Activated CD4-positive, alpha-beta T cell treated with anti-CD3 and anti-CD28 coated beads for 48 hours (primary cell): ENCODE measurements at places on chromosomes 13 and 19.

- no peak for DNase-seq
These were observed 17.3 kb downstream of the C19orf81 start for GRCh38 chr19:50666346-50667176.

GRCh38 chr19:9128171-9128570, 1.4 kb upstream of the OR7G3 start:
- DNase-seq, result no peak

GRCh38 chr13:110269509-110270185, 37.3 kb downstream of the COL4A1 start:
- no peak for DNase-seq

DNA sequence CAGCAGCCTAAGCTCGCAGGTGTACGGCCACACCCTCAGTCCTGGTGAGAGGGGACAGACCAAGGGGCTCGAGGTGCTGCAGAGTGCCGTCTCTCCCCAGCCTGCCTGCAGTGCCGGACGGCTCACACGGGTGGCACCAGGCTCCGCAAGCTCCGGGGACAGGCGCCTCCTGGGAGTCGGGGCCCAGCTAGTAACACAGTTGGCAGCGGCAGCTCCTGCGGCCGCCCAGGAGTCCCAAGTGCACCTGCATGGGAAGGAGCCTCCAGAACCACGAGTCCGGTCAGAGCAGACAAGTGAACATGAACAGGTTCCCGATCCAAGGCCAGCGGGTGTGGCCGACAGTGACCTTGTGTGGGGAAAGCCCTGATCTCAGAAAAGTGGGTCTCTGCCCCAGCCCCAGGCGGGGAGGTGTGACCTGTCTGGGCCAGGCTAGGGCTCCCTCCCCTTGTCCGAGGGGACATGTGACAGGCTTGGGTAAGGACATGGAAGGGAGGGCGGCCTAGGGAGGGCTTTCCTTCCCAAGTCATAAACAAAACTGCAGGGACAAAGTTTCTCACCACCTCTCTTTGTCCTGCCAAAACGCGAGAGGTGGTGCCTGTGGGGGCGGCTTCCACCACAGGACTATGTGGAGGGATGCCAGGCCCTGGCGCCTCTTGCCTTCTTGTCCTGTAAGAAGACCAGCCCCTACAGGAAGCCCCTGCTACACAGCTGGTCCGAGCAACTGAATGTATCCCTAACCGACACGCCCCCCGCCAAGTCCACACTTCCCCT, 46.5 kb downstream of the MLLT1 start:
- no peak for DNase-seq

GRCh38 chr13:38804536-38804935, 117.7 kb downstream of the FREM2 start:
- DNase-seq, result no peak

- DNase-seq, result peak; percentile 83
These were observed 714 bp downstream of the NDFIP2 start for GRCh38 chr13:79481685-79482052.

- no peak for DNase-seq
These were observed 1551.8 kb downstream of the SLITRK1 start for GRCh38 chr13:82330499-82330898.

DNA sequence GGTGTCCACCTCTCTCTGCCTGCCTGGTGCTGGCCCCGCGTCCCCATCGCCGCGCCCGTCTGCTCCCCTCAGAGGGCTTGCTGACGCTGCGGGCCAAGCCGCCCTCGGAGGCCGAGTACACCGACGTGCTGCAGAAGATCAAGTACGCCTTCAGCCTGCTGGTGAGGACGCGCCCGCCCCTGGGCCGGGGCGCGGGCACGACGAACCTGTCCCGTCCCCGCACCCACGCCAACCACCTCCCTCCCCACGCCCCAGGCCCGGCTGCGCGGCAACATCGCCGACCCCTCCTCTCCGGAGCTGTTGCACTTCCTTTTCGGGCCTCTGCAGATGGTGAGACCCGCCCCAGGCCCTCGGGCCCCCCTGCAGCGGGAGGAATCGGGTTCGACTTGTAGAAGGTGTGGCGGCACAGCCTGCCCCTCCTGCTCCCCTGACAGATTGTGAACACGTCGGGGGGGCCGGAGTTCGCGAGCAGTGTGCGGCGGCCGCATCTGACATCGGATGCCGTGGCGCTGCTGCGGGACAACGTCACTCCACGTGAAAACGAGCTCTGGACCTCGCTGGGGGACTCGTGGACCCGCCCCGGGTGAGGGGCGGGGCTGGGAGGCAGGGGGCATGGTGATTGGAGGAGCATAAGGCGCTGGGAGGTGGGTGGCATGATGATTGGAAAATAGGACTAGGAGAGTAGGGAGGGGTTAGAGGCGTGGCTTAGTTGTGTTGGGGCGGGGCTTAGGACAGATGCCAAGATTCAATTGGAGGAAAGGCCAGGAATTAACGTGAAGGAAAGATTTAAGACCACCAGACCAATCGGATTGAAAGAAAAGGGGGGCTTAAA, 6.6 kb downstream of the EPS8L1 start:
- peak; percentile 80 for DNase-seq

DNA sequence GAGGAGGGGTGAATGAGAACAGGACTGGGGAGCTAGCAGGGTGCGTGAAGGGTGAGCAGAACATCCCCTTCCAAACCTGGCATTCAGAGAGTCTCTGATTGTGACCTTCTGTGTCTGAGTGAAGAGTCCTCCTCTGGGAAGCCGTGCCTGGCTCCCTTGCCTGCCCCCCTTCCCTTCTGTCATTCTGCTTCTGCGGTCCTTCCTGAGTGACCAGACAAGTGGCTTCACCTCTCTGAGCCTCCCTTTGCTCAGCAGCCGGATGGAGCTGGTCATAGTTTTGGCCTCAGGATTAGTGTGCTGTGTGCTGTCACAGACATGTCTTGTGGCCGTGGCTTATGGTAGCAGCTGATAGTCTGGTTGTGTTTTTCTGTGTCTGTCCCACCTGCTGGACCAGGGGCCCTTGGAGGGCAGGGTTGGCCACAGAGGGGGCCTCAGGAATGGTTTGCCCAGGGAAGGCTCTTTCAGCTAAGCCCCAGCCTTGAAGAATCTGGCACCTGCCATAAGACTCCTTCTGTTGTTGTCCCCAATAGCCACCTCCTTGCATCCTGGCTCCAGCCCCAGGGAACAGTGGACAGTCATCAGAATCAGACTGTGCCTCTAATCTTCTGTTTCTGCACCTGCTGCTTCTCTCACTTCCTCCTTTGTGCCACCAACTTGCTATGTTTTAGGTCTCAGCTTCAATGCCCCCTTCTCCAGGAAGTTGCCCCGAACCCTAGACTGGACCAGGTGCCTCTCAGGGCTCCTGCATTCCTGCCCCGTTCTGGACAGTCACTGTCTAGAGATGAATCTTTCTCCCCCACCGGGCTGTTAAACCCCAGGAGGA, 5.9 kb downstream of the CLPTM1 start:
- DNase-seq, result no peak

- DNase-seq, result no peak
These were observed 16.8 kb downstream of the POLR1D start for GRCh38 chr13:27638521-27638920.

DNA sequence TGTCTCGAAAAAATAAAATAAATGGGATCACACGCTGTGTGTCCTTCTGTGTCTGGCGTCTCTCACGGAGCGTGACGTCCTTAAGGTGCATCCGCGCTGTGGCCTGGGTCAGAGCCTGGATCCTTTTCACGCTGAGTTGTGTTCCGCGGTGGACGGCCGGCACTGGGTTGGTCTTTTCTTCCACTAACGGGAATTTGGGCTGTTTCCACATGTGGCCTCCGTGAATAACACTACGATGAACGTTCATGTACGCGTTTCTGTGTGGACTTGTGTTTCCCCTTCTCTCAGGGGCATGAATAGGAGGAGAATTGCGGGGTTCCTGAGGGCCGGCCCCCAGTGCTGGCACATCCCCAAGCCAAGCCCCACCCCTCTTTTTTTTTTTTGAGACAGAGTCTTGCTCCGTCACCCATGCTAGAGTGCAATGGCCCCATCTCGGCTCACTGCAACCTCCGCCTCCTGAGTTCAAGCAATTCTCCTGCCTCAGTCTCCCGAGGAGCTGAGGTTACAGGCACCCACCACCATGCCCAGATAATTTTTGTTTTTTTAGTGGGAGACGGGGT, 6.2 kb upstream of the PTBP1 start:
- DNase-seq, result no peak

DNA sequence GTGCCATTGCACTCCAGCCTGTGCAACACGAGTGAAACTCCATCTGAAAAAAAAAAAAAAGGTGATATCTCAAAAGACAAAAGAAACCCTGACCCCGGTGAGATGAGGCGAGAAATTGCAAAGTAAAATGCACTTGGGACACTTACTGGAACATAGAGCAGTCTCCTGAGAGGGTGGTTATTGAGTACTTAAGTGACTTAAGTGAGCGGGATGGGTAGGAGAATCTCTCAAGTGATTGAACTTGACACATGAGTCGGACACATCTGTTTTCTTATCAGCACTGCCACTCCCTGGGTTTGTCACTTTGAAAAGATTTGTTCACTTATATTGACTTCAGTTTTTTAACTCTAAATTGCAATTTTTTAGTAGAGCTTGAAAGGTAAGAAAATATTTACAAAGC, 2.8 kb downstream of the ZNF429 start:
- DNase-seq, result no peak

- no peak for DNase-seq
These were observed 76.2 kb downstream of the SOX1 start for GRCh38 chr13:112143046-112143752.

DNA sequence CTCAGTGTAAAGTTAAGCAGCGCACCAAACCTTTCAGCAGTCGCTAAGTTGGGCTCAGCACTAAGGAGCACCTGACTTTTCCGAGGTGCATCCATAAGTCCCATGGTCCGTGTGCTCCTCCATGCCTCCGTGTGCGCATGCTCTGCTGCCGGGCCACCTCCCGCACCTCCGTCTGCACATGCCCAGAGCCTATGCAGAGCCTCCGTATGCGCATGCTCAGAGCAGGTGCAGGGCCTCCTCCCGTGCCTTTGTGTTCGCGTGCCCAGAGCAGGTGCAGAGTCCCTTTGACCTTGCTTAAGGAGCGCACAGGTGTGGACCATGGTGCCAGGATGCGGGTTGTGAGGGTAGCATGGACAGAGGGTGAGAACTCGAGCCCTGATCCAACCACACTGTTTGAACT, 46.0 kb downstream of the ATP11A start:
- DNase-seq, result no peak

DNA sequence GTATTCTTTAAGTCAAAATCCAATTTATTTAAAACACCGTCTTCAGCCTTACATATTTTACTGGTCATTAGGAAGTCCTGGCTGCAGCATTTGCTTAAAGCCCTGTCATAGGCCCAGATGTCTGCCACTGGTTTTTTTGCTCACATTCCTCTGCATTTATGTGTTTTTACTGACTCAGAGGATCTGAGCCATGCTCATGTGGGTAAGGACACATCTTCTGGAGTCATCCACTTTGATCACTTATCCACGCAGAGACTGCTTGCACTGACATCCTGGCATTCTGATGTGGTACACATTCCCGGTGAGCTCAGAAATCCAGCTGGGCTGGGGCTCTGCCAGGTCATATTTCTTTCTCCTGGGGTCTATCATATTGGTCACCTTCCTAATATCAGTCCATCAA, 531.7 kb upstream of the ARGLU1 start:
- no peak for DNase-seq

DNA sequence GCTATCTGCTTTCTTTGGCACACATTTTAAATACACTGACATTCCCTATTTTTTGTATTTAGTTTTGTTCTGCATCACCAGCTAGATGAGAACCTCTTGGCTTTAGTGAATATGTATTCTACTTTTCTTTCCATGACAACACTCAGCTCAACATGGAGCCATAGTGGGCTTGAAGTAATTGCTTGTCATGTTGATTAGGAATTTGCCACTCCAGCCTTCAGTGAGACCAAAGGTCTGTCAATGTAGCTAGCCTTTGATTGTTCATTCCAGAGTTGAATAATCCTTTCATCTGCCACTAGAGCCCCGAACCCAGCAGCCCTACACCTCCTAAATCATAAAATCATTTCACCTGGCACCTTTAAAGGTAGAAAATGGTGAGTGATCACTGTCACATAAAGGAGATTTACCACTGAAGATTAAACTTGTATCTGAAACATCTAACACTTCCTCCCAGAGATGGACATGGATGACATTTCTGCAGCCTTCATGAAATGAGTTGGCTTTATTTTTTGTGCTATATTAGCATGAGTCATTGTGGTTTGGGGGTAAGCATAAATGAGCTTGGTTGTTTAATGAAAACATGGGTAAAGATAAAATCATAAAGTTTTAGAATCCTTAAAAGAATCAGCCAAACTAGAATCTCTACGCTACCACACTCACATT, 29.2 kb upstream of the GARRE1 start:
- DNase-seq, result no peak

DNA sequence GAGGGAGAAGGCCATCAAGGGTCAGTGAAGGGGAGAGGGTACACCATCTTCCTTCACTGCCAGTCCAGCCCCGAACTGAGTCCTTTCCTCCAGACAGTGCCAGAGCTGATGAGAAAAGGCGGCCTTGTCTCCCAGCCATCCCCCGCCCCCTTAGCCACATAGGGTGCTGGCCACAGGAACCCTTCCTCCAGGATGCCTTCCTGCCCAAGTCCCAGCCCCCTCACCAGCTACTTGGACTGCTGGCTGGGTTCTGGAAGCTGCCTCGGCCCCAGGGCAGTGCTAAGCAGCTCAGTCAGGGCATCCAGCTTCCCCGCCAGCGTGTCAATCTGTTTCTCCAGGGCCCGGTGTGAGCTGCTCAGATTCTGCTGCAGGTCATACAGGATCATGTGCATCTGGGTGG, 12.6 kb upstream of the SMG9 start:
- DNase-seq, result no peak

DNA sequence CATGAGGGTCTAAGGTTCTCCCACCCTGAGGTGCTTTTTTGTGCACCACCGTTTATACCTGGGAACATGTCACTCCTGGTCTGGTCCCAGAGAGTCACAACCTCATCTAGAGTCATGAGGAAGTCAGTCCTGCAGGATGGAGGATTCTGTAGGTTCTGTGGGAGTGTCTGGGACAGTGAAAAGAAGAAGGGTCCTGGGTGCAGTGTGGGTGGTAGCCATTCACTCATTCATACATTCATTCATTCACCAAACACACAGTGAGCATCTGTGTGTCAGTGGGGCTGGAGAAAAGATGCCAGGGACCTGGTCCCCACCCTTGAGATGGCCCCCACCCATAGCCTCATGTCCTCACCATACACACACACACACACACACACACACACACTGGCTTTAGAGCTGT, 8.7 kb upstream of the CEACAM18 start:
- no peak for DNase-seq
